CD4-positive, alpha-beta T cell treated with Interleukin-1 beta for 1 hour (primary cell): ENCODE measurements at places on chromosomes 7 and 10.
A peak's percentile ranks its signal among the peaks of the same experiment; 100 is the strongest.

DNA sequence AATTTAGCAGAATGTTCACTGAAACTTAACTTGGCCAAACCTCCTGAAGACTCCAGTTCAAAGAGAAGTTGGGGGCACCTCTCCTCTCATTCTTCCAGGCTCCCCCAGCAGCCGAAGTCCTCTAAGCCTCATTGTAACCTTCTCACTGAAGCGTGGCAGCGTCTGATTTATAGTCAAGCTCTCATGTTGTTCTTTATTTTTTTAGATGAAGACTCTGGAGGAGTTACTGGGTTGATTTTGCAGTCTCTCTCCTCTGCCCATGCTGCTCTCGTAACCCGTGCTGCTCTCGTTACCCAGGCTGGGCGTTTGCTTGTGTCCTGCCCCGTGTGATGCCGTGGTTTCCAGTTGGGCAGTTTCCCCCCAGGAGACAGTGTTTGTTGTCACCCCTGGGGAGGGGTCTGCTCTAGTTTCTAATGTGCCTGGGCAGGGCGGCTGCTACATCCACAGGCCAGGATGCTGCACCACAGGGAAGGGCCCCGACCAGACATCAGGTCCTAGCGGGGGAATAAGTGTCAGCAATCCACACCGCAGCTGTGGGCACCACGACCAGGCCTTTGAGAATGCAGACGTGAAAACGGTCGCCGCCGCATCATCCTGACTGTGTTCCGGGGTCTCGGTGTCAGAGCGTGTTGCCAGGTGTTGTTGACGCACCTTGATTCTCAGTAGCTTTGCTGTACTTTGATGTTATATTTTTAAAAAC is 65.2 kb downstream of the WDR37 start:
- no peak for DNase-seq

- DNase-seq: no peak
Observed at GRCh38 chr7:17638727-17639126, 301.6 kb downstream of the SNX13 start.

GRCh38 chr7:98126311-98127142 is 19.9 kb downstream of the LMTK2 start:
- DNase-seq: no peak

- no peak for DNase-seq
Observed at GRCh38 chr10:6109444-6109775, 20.6 kb downstream of the RBM17 start.

DNA sequence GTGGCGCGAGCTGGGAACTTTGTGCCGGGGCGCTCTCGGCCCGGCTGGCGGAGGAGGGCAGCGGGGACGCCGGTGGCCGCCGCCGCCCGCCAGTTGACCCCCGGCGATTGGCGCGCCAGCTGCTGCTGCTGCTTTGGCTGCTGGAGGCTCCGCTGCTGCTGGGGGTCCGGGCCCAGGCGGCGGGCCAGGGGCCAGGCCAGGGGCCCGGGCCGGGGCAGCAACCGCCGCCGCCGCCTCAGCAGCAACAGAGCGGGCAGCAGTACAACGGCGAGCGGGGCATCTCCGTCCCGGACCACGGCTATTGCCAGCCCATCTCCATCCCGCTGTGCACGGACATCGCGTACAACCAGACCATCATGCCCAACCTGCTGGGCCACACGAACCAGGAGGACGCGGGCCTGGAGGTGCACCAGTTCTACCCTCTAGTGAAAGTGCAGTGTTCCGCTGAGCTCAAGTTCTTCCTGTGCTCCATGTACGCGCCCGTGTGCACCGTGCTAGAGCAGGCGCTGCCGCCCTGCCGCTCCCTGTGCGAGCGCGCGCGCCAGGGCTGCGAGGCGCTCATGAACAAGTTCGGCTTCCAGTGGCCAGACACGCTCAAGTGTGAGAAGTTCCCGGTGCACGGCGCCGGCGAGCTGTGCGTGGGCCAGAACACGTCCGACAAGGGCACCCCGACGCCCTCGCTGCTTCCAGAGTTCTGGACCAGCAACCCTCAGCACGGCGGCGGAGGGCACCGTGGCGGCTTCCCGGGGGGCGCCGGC is 870 bp downstream of the FZD1 start:
- no peak for DNase-seq

DNA sequence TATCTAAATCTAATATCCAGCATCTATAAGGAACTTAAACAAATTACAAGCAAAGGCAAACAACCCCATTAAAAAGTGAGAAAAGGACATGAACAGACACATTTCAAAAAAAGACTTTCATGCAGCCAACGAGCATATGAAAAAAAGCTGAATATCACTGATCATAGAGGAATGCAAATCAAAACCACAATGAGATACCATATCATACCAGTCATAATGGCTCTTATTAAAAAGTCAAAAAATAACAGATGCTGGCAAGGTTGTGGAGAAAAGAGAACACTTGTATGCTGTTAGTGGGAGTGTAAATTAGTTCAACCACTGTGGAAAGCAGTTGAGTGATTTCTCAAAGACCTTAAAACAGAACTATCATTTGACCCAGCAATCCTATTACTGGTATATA is 334.4 kb upstream of the CACNA2D1 start:
- no peak for DNase-seq

- DNase-seq: no peak
Observed at GRCh38 chr10:30188556-30189237, 129.3 kb upstream of the JCAD start.

- no peak for DNase-seq
Observed at GRCh38 chr10:35720366-35720765, 78.3 kb upstream of the FZD8 start.

GRCh38 chr7:30428246-30429155 is 50.1 kb downstream of the NOD1 start:
- no peak for DNase-seq

- DNase-seq: no peak
Observed at GRCh38 chr7:10475940-10476641, 497.6 kb upstream of the PHF14 start.

- DNase-seq: no peak
Observed at GRCh38 chr10:67665491-67665890, 30.5 kb downstream of the CTNNA3 start.

DNA sequence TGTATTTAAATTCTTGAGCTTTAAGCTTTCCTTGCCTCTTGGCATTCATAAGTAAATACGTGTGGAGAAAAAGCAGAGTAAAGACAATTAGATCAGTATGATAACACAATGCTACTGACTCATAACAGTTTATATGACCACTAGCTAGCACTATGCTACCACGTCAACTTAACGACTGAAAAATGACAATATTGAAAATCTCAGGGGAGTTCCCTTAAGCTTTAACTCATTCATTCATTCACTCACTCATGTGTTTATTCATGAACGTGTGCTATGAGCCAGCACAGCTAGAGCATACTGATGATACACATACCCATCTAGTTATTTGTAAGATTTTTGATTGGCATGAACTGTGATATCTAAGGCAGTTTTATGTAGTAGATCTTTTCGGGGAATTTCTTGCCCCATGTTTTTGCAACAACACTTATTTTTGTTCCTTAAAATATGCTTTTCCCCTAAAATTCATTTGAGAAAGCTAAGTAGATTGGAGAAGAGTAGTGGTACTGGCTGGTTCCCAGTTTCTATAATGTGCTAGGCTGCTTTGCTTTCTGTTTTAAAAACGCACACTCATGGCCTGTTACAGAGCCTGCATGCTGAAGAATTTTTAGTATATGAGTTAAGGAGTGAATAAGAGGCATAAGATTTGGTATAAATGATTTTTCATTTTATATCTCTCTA is 57.4 kb upstream of the ACBD5 start:
- no peak for DNase-seq

GRCh38 chr7:158133057-158133456 is 454.6 kb downstream of the PTPRN2 start:
- DNase-seq: no peak

GRCh38 chr7:6619961-6620360 is 4.6 kb downstream of the ZNF853 start:
- DNase-seq: no peak

DNA sequence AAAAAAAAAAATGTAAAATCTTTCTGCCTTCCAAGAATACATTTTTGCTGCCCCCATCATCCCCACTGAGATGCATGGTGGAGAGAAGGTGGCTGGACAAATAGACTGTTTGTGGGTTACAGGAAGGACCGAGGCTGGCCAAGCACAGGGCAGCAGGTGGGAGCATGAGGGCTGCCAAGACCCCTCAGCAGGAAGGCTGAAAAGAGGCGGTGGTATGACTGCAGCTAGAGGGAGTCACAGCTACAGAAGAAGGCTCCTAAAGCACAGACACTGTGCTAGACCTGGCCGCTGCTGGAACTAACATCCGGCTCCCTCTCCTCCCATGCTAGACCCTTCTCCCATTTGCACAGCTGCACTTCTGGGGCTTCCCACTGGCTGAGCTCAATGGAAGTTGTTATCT is 289.6 kb downstream of the TCERG1L start:
- DNase-seq: no peak

- DNase-seq: no peak
Observed at GRCh38 chr10:1642600-1643160, 94.6 kb downstream of the ADARB2 start.

DNA sequence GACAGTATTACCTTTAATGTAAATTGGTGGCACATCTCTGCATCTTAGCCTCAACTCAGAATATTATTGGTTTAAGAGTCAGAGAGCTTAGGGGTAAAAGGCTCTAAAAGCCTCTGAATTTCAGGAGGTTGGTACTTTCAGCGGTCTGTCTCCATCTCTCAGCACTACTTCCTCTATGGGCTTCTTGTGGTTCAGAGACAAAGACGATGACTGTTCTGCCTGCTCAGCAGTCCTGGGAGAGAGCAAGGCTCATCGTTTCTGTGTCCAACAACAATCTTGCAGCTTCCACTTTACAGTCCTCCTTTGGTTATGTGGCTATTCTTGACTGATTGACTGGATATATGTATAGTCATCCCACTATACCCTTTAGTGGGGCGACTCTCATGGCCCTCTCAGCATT is 394.7 kb downstream of the AUTS2 start:
- no peak for DNase-seq

- DNase-seq: no peak
Observed at GRCh38 chr7:93948106-93948505, 26.6 kb downstream of the GNG11 start.

GRCh38 chr10:131128731-131129130 is 182.8 kb downstream of the TCERG1L start:
- no peak for DNase-seq

GRCh38 chr7:133973710-133974109 is 153.4 kb upstream of the LRGUK start:
- DNase-seq: no peak

GRCh38 chr10:51747216-51747615 is 47.8 kb upstream of the CSTF2T start:
- no peak for DNase-seq

GRCh38 chr10:87064651-87065050 is 30.0 kb downstream of the GLUD1 start:
- DNase-seq: no peak

- no peak for DNase-seq
Observed at GRCh38 chr10:68109331-68109730, at the start of gene MYPN. Gene MYPN (plus strand): TSS chr10:68109488. CDS start chr10:68121439, 11,951 bp downstream.

DNA sequence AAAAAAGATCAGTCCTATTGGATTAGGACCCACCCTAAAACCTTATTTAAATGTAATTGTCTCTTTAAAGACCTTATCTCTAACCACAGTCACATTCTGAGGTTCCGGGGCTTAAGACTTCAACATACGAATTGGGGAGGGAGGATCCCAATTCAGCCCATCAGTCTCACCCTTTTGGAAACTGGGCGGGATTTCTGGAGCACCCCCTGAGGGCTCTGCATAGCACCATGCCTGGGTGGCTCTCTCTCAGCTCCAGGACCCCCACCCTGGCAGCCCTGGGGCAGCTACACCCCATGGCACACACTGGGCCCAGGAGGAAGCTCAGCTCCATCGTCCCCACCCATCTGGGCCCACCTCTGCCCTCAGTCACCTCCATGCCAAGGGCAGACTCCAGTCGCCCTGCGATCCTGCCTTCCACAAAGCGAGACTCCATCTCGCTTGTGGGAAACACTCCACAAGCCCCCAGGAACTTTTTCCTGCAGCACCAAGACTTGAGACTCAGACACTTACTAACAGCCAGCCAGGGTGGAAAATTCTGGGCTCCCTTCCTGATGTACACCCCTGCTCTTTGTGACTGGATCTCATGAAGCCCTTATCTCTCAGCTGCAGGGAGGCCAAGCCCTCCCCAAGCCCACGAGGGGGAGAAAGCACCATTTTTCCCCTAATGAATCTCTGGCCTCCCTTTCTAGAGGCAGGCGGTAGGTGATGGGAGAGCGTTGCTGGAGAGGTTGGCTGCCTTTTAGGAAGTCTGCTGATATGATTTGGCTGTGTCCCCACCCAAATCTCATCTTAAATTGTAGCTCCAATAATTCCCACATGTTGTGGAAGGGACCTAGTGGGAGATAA is 90.8 kb upstream of the KDM7A start:
- no peak for DNase-seq

GRCh38 chr7:18345641-18346234 is 149.8 kb upstream of the HDAC9 start:
- peak; percentile 47 for DNase-seq

GRCh38 chr10:74968667-74969061 is 142.3 kb downstream of the KAT6B start:
- no peak for DNase-seq

GRCh38 chr10:22573820-22574569 is 140.4 kb downstream of the PIP4K2A start:
- peak; percentile 3 for DNase-seq

GRCh38 chr7:3302681-3303320 is 1.7 kb downstream of the SDK1 start:
- DNase-seq: no peak

DNA sequence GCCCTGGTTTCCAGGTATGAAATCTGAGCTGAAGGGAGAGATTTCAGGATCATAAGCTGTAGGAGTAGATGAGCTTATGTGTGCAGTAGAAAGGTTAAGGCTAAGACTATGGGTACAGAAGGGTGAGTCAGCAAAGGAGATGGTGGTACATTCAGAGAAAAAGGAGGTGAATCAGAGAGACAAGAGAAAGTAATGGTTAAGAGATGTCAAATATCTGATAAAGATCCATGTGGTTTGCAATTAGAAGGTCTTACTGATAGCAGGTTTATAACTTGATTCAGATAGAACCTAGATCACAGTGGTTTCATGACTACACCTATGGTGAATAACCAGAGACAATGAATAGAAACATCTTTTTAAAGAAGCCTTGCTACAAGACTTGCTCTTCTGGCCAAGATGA is 4.5 kb upstream of the NPY start:
- no peak for DNase-seq

- DNase-seq: no peak
Observed at GRCh38 chr7:132683896-132684690, 107.8 kb upstream of the PLXNA4 start.

- DNase-seq: no peak
Observed at GRCh38 chr7:31825576-31825975, 138.6 kb downstream of the PPP1R17 start.
